ENCODE measurements at places on chromosomes 3 and 15.

GRCh38 chr3:41907330-41908073 lies 54.4 kb downstream of the ULK4 start:
- peak; percentile 40 for DNase-seq

GRCh38 chr15:101351736-101352135 lies 56.7 kb upstream of the SNRPA1 start:
- no peak for DNase-seq

DNA sequence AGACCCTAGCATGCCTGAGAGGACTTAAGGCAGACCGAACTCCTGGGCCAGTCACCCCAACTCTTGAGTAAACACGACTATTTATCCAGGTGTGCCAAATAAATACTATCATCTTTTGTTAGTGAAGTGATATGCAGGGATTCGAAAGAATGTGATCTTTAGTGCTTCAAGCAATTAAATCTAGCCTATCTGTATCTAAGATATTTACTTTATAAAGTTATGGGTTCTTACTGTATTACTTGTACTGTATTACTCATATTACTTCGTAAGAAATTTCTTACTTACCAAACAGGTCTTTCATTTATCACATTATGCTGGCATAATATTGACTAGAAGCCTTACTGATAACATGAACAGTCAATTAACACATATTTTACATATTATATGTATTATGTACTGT lies 211.6 kb upstream of the NECTIN3 start:
- no peak for DNase-seq

GRCh38 chr3:150495149-150495548 lies 51.1 kb downstream of the SERP1 start:
- DNase-seq = no peak

- no peak for DNase-seq
These were observed 42.4 kb downstream of the PIK3CA start for GRCh38 chr3:179190581-179190980.

GRCh38 chr3:102457644-102458043 lies 22.8 kb downstream of the ZPLD1 start:
- no peak for DNase-seq

GRCh38 chr15:87682527-87682926 lies 574.0 kb downstream of the NTRK3 start:
- no peak for DNase-seq

DNA sequence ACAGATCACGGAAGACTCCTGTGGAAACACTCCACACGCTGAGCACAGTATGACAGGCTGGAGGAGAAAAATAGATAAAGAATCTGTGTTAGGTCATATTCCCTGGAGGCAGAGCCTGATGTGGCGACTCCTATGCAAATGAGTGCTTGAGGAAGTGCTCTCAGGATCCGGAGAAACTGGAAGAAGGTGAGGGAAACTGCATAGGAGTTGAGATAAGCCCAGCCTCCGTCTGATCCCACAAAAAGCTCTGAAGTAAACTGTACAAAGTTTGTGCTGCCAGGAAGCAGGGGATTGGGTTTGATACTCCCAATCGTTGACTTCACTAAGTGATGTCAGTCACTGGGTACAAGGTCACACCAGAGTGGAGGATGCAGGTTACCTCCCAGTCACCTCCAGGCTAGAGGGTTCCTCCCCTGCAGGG lies 33.4 kb downstream of the OSBPL10 start:
- DNase-seq = no peak

DNA sequence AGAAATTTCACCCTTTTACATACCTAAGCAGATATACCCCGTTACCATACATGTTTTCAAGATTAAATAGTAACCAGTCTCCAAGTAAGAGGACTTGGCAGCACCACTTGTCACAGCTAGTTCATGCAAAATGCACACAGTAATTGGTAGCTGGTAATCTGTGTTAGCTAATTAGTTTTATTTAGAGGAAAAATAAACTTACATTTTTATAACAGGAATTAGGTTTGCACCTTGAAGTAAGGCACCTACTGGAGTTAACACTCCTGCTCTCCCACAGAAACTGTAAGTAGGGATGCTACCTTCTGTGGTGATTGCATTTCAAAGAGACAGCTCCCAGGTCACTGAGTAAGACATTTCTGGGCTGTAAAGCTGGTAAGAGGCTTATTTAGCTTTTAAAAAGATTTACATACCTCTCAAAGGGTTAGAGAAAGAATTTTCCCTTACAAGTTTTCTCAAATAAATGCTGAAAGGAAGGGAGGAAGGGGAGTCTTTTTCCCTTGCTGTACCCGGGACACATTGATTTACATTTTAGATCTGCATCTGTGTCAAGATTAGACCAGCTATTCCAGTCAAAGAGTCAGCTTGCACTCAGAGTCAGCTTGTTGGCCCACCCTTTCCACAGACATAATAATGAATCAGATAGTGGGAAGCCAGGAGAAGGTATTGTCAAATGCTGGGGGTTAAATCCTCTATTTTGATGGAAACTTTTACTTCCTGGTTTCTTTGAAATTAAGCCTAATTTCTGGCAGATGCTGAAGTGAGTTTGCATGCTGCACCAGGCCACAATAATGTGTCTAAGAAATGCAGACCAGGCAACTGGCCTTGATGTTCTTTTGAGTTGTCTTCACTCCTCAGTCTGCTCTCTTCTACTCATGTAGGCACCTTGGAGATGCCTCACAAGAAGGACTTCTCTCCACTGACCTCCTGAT lies 77.6 kb upstream of the CHD2 start:
- DNase-seq = no peak

Data from fibroblast of pulmonary artery (primary cell).